ENCODE measurements at places on chromosomes 6 and 20. TPM values are rescaled to one million over a fixed set of nuclear protein-coding genes. Genes with fewer than 3 reads are reported as not detected.

DNA sequence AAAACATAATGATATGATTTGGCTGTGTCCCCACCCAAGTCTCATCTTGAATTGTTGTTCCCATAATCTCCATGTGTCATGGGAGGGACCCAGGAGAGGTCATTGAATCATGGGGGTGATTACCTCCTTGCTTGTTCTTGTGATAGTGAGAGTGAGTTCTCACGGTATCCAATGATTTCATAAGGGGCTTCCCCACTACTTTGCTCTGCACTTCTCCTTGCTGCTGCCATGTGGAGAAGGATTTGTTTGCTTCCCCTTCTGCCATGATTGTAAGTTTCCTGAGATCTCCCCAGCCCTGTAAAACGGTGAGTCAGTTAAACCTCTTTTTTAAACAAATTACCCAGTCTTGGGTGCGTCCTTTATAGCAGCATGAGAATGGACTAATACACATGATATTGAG, 156.8 kb upstream of the PLCB4 start:
- DNase-seq = no peak

- no peak for DNase-seq
Measured at GRCh38 chr6:124131259-124131658, 327.6 kb downstream of the NKAIN2 start.

DNA sequence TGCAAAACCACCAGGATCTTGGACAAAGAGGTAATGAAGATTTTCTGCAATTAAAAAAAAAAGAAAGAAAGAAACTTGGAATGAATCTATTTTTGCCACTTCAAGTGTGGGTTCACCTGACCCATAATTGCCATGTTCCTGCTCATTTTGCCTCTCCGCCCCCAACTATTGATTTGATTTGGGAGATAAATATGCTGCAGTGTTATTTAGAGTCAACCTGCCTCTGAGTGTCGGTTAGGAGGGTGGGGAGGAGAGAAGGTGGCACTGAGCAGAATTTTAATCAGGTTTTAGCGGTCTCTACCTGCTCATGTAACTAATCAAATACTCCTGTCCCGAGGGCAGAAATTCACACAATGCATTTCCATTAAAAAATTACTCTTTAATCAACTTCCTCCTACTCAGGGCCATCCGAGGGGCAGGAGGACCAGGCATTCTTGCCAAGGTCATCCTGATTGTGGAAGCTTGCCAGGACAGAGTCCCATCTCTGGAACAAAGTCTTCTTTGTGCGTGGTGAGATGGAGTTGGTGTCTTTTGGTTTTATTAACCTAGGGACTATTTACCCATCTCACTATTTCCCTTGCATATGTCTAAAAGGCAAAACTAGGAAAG, 300.1 kb downstream of the CDH26 start:
- no peak for DNase-seq

DNA sequence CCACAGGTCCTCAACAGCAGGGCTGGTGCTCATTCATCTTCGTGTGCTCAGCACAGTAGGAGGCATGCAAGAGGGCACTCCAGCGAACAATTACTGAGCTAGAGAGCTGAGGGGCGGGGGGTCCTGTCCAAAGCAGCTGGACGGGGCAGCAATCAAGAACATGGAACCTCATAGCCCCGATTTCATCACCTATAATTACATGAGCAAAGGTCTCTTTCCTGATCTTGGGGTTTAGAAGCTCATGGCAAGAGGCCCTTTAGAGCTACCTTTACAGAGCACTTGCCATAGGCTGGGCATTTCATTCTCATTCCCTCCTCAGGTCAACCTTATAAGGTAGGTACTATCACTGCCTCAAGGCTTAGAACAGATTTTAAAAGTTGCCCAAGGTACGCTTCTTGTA, 10.4 kb downstream of the MOCS1 start:
- DNase-seq = no peak

The RIPOR2 gene
- 2.1 TPM for total RNA-seq

GRCh38 chr6:113529196-113529595, 327.9 kb upstream of the MARCKS start:
- peak; percentile 73 for DNase-seq

DNA sequence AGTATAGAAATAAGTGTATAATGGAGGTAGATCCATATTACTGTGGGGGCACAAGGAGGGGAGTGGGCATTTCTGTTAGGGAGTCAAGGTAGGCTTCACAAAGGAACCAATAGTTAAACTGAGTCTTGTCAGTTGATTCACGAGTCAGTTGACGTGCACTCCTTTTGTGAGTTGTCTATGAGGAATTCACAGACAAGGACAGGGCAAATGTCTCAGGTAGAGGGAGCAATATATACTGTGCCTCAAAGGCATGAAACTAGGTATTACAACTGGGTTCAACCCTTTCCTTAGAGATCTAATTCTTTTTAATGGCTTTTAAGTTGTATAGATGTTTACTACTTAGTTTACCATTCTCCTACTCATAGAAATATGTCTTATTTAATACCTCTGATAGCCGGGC, 11.0 kb downstream of the TMEM14C start:
- DNase-seq = no peak

The FNDC11 gene
- under 0.01 TPM for total RNA-seq

DNA sequence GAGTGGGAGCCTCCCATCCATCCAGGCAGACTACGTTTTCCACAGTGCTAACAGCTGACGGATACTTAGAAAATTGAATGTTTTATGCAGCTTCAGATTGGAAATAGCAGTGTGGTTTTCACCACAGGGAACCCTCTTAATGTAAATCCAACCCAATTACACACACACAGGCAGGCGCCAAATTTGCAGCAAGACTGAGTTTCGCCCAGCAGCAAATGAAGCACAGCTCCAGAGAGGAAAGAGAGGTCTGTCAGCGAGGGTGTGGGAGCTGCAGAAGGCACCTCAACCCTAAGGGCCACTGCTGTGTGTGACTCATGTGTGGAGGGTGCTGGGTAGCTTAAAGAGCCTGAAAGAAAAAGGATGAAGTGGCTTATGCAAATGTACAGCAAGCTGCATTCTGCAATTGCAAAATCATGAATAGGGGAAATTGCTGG, 365.7 kb downstream of the MAFB start:
- DNase-seq = no peak

GRCh38 chr20:51831866-51832265, 29.5 kb upstream of the SALL4 start:
- no peak for DNase-seq

GRCh38 chr20:53778736-53779135, 185.1 kb upstream of the ZNF217 start:
- no peak for DNase-seq

GRCh38 chr6:138349891-138350290, 27.8 kb upstream of the SMIM28 start:
- no peak for DNase-seq

DNA sequence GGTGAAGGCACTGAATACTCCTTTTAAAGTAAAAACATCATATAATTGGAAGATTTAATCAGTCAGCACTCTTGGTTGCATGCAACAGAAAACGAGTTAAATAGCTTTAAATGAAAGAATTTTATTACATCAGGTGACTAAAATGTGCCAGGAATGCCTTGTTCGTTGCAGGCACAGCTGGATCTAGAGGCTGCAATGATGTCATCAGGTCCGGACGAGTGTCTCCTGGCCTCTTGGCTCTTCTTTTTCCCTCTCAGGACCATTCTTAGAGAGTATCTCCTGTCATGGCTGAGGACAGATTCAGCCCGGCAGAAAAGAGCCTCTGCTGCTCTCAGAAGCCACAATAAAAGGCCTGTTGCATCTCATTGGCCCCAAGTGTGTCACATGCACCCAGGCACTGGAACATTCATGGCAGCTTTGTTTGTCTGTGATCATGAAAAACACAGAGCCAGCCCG, 510.7 kb upstream of the SULF2 start:
- DNase-seq = no peak

- DNase-seq = peak; percentile 76
Measured at GRCh38 chr6:111925296-111925695, 52.0 kb upstream of the FYN start.

- DNase-seq = peak; percentile 86
Measured at GRCh38 chr6:147161974-147162495, 42.2 kb upstream of the STXBP5 start.

The PTK6 gene
- not detected for total RNA-seq

GRCh38 chr6:117329926-117330325, 64.6 kb downstream of the VGLL2 start:
- DNase-seq = no peak
